ENCODE measurements at places on chromosomes 16 and 17. TPM values are rescaled to one million over a fixed set of nuclear protein-coding genes. Genes with fewer than 3 reads are reported as not detected.

DNA sequence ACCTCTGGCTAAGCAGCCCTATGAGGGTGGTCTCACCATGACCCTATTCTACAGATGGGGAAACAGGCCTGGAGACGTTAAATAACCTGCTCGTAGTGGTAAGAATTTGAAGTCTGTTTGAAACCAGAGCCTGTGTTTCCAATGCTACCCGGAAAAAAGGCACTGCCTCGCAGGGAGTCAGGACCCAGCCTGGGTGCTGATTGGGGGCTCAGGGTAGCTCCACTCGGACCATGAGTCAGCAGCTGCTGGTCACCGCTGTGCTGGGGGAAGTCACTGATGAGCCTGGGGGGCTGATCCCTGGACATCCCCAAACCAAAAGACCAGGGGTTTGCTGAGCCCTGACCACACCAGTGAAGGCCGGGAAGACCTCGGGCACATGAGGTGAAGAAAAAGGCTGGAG, 9.4 kb upstream of the PLD6 start:
- DNase-seq, result no peak

- DNase-seq, result no peak
Measured at GRCh38 chr17:18102640-18103039, 5.9 kb upstream of the MYO15A start.

DNA sequence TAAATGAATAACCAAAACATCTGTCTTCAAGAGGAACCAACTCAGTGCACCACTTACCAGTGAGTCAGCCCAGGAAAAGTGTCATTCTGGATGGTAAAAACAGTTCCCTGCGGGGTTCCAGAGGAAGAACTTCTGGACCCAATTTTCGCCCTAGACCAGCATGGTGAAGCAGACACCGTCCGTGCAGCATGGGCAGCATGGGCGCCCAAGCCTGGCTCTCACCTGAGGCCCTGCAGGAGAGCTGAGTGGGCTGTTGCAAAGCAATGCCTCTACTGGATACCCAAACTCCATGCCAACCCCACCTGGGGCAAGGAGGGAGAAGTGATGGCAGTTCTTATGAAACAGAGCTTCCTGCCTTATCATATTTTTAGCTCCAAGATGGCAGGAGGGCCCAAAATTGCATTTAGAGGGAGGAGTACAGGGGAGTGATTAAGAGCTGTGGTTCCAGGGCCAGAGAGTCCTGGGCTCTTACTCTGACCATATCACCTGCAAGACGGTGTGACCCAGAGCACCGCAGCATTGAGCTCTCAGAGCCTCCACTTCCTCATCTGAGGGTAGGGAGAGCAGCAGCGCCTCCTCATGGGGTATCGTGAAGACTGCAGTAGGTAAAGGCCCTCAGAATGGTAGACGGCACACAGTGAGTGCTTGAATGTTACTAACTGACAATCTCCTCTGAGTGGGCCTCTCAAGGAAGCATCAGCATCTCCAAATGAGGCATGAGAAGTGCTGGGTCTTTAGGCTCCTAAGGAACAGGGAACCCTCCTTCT, 16.6 kb upstream of the INPP5K start:
- no peak for DNase-seq

DNA sequence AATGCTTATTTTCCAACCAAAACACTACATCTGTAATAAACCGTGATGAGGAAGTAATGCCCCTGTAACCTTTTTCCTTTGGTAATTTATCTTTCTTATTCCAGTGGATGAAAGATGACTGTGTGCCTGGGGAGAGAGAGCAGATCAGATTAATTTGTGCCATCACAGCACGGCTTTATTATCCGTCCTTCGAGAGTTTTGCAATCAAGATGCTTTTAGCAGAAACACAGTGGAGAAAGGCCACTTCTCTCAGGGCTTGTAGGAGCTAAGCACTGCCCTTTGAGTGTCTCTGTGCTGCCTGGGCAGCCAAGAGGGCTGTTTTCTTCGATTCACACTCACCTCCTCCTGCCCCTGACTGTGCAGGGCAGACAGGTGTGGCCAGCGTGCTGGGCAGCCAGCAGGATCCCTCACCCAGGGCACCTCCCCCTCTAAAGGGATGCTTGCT, 190.2 kb downstream of the PRKCA start:
- DNase-seq, result peak; percentile 35

GRCh38 chr16:9016824-9017223, 53.1 kb upstream of the USP7 start:
- DNase-seq, result no peak

Gene TMEM106A
- 19.5 TPM for total RNA-seq

Gene COX6A2
- not detected for total RNA-seq

Gene OTOP2
- total RNA-seq, result not detected

Data from upper lobe of left lung (tissue), 6 donors.